Choroid plexus epithelial cell (primary cell): ENCODE measurements at places on chromosomes 4 and X.
A peak's percentile ranks its signal among the peaks of the same experiment; 100 is the strongest.

GRCh38 chr4:159481936-159482335, 379.1 kb downstream of the RAPGEF2 start:
- no peak for DNase-seq

DNA sequence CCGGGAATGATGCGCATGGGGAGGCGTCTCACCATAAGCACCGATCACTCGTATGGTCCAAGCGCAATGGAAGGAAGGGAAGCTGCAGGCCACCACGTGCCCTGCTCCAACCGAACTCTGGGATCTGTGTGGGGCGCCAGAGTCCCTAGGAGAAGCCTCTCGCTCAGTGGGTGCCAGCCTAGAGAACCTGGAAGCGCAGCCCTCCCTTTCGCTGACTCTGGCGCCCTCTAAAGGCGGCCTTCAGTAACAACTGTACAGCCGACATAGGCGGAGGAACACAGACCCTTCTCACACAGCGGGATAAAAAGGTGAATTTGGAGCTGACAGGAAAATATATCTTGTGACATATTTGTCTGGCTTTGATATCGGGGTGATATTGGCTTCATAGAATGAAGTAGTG, 76.0 kb downstream of the INTS6L start:
- peak; percentile 39 for DNase-seq

DNA sequence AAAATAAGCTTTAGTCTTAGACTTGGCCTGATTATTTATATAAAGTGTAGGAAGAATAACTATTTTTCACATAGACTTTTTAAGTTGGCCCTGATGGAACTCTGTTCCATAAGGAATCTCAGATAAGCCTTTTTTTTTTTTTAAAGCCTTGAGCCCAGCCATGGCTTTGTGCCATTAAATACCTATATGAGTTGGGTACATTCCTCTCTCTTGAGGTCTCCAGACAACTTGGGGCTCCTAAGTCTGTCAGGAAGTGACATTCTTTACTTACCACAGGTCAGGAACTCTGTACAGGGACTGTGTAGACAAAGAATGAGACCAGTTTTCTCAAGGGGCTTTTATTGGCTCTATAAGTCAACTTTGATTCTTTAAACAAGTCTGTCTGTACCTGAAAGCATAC, 27.1 kb upstream of the IGFBP7 start:
- DNase-seq, result peak; percentile 41

- DNase-seq, result peak; percentile 93
These were observed 40.5 kb downstream of the ANXA5 start for GRCh38 chr4:121656269-121656641.

- DNase-seq, result peak; percentile 62
These were observed 1.1 kb downstream of the HSPA4L start for GRCh38 chr4:127783026-127783769.

- peak; percentile 37 for DNase-seq
These were observed 28.1 kb downstream of the SLC25A43 start for GRCh38 chrX:119427024-119427794.

GRCh38 chr4:123106747-123107146, 184.3 kb upstream of the NUDT6 start:
- no peak for DNase-seq

DNA sequence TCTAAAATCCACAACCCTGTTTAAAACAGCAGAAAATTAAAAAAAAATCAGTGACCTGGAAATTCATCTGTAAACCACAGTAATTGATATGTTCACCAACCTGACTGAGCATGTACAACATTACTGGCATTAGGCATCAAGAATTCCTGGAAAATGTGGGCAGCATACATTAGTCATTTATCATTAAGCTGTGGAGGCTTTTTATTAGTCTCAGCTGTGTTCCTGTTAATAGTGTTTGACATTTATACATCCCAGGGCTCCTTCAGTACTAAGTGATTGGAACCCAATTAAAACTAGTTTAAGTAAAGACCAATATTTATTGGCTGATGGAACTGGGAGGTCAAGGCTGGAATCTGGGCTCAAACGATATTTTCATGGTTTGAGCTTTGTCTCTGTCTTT, 227.3 kb upstream of the GIMD1 start:
- no peak for DNase-seq

DNA sequence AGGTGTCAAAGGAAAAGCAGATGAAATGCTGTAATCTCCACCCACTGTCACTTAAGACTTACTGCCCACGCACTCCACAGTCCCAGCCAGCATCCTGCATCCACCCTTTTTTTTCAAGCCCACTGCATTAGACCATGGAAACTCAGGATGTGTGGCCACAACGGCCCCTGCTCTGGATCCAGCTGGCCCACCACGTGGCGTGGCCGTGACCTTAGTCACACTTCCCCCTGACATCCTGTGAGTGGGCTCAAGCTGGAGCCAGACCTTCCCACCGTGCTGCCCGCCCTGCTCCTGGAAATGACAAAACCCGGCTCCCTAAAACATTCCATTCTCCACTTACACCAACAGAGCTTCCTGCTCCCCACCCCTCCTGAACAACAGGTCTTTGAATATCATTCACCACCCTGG, 588.3 kb upstream of the DIPK2B start:
- DNase-seq, result no peak

- no peak for DNase-seq
These were observed 381.0 kb downstream of the UNC5C start for GRCh38 chr4:95167805-95168204.

DNA sequence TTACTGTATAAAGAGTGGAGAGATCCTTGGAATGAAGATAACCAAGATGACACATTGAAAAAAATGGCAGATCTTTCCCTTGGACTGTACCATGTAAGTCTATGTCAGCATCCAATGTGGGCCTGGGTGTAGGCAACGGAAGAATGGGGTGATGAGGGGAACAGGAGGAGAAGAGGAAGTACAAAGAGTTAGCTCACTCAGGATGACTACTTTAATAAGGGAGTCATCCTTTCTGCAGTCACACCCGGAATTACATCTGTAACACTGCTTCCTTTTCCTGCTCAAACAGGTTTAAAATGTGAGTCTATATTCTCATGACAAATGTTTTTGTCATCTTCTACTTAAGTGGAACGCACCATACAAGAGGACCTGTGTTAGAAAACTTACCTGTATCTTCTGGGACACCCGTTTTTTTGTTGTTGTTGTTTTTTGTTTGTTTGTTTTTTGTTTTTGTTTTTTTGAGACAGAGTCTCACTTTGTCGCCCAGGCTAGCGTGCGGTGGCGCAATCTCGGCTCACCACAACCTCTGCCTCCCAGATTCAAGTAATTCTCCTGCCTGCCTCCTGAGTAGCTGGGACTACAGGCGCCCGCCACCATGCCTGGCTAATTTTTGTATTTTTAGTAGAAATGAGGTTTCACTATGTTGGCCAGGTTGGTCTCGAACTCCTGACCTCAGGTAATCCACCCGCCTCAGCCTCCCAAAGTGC, 18.0 kb downstream of the HPSE start:
- DNase-seq, result no peak

DNA sequence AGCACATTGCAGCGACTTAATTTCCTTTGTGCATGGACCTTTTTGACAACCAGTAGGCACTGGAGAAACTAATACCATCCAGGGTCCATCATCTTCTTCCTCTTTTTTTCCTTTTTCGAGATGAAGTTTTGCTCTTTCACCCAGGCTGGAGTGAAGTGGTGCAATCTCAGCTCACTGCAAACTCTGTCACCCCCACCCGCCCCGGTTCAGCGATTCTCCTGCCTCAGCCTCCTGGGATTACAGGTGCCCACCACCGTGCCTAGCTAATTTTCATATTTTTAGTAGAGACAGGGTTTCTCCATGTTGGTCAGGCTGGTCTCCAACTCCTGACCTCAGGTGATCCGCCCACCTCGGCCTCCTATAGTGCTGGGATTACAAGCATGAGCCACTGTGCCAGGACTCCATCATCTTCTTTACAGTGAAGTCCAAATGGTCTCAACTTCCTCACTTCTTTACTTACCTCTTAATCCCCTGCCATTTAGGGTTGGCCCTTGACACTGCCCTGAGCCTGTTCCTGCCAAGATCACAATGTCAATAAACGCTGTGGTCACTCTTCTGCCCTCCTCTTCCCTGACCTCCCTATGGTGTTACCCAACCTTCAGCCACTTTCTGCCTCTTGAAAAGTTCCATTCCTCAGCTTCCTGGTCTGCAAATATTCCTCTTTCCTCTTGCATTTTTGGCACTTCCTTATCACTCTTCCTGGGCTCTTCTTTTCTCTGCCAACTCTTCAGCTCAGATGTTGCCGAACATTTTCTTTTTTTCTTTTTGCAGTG, 119.8 kb upstream of the SLC34A2 start:
- no peak for DNase-seq

- DNase-seq, result no peak
These were observed 271.2 kb upstream of the TENM3 start for GRCh38 chr4:181971973-181972372.

GRCh38 chr4:173482330-173482931, 47.6 kb downstream of the HAND2 start:
- no peak for DNase-seq

- DNase-seq, result no peak
These were observed 2.3 kb upstream of the SLC26A1 start for GRCh38 chr4:995311-996026.

DNA sequence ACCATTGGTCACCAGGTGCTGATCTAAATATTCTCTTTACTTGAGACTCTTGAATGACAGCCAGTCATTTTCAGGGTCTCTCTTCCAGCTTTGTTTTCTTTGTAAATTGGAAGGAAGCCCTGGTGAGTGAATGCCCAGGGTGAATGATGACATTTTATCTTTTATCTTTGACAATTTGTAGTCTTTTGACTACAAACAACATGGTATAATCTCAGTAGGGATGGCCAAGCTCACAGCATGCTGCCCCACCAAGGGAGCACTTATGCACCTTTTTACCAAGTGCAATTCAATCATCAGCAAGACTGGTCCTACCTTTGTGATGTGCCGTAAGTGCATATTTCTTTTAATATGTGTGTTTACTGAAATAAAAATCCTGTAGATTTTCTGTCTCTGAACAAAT, 5.7 kb downstream of the AFM start:
- no peak for DNase-seq

GRCh38 chr4:46549125-46549524, 159.2 kb upstream of the GABRA2 start:
- DNase-seq, result no peak

DNA sequence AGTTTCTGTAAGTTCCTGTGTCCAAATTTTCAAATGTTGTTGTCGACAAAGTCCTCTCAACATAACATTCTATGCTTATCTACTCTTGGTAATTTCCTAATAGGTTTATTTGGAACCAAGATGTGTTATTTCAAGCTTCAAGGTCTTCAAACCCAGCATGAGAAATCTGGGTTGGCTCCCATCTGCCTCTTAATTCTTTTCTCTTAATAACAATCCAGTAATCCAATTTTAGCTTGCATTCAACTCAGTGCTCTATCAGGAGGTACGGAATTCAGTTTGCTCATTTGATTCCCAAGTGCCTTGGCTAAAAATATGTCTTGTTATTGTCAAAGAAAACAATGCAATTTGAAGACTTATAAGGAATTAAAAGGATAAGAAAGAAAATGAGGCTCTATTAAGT, 235.5 kb upstream of the MID1 start:
- DNase-seq, result peak; percentile 23

DNA sequence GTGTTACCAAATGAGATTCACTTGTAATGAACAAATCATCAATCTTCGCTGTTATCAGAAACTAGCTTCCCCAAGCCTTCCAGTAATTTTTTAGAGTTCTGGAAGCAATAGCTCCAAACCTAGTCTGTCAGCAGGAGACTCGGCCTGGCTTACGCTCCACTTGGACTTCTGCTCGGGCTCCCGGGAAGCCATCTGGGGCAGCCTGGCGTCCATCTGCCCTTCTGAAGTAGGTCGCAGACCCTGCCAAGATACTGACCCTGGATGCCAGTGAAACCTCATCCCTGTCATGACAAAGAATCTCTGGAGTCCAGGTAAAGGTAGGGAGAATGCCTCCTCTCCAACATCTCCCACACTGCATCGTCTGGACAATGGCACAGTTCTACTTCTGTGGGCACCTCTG, 493.8 kb upstream of the ZFP42 start:
- DNase-seq, result no peak

- no peak for DNase-seq
These were observed 157.8 kb downstream of the ANTXR2 start for GRCh38 chr4:79915246-79915645.

- DNase-seq, result no peak
These were observed 57.3 kb upstream of the RASGEF1B start for GRCh38 chr4:81528979-81529378.

- DNase-seq, result peak; percentile 53
These were observed 372.6 kb upstream of the TECRL start for GRCh38 chr4:64781737-64782326.

DNA sequence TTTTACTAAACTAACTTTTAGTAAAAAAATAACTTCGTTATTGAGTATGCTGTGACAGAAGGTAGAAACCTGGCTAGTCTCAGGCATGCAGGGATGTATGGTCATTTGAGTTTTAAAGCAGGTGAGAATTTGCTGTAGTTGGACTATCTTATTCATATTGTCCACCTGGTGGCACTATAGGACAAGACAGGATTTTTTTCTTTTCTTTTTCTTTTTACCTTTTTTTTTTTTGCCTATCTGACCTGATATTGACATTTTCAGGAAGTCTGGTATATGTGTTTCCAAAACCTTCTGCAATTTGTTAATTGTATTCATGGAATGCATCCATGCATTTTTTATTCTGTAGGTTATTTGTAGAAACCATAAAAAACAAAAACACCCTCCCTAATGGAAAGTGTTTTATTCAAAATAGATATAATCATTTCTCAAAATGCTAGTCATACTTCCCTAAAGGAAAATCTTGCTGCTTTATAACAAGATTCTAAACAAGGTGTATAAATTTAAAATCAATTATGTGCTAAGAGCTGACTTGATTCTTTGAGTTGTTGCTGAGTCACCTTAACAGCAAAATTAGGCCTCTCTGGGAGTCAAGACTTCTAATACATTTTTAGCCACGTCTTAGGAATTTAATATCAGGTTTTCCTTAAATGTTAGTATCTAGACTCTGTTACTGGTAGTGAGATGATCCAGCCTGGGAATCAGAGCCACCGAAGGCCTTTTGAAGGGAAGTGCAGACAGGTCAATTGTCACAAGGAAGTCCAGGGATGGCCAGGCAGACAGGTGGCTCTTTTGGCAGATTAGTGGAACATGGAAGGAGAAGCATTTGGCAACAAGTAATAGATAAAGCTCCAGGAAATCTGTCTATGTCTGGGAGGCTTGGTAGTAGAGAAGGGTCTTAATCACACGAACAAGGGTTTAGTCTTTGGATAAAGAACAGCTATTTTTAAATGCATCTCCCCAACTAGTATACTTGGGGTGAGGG, 201.3 kb upstream of the GNPDA2 start:
- DNase-seq, result peak; percentile 59

DNA sequence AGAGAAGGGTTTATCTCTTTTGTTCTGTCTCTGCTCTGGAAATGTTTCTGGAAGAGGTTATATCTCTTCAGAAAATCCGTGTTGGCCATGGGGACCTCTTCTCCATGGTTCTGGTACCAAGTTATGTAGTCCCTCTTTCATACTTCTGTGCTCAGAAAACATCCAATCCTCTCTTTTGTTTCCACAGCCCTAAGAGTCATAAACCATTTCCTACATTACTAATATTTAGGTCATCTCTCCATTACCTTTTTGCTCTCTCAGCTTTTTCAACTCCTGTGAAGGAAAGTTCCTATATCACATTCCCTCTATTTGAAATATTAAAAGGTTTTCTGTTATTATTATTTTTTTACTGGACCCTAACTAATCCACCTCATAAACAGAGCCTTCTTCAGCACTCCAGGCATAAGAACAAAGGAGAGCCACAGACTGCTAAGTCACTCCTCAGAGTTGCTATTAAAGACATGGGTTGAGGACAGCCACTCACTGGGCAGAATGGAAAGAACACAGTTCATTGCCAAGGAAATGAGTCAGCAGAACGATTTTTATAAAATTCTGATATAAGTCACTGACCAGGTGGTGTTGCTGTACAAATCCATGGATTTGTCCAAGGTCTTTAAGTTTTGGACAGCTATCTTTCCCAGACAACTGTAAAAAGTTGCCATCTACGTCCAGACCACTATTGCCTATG, 122.4 kb upstream of the NPY2R start:
- DNase-seq, result peak; percentile 41
